Thyroid gland (tissue), 4 donors: ENCODE measurements at places on chromosomes 2 and 18. TPM values are rescaled to one million over a fixed set of nuclear protein-coding genes. Genes with fewer than 3 reads are reported as not detected.

ZNF385B gene
- total RNA-seq: 1.3 TPM

KHK gene
- 0.44 TPM for total RNA-seq

NTSR2 gene
- not detected for total RNA-seq

SDC1 gene
- 24.5 TPM for total RNA-seq

SNORC gene
- total RNA-seq: 1.9 TPM

STRN gene
- total RNA-seq: 14.9 TPM

CIB4 gene
- total RNA-seq: not detected

UGT1A8 gene
- not detected for total RNA-seq

CSRNP3 gene
- 10.7 TPM for total RNA-seq

FAM228A gene
- total RNA-seq: 2.0 TPM

SCYGR4 gene
- total RNA-seq: not detected

TMEM214 gene
- total RNA-seq: 93.8 TPM

REG3G gene
- not detected for total RNA-seq

NEU2 gene
- not detected for total RNA-seq

ACVR1C gene
- total RNA-seq: 0.93 TPM

GALNT3 gene
- 63.4 TPM for total RNA-seq

DES gene
- total RNA-seq: 28.5 TPM

CD8B gene
- total RNA-seq: 3.5 TPM

TEKT4 gene
- 0.88 TPM for total RNA-seq

MYO1B gene
- 16.9 TPM for total RNA-seq

ABCB11 gene
- under 0.01 TPM for total RNA-seq

PRKCE gene
- total RNA-seq: 13.5 TPM

IL36B gene
- not detected for total RNA-seq

PRSS56 gene
- not detected for total RNA-seq

LIPG gene
- total RNA-seq: 555 TPM

RNF181 gene
- total RNA-seq: 202 TPM

NCKAP5 gene
- 1.2 TPM for total RNA-seq

HRH4 gene
- not detected for total RNA-seq

MAB21L4 gene
- not detected for total RNA-seq

TNFAIP6 gene
- total RNA-seq: 1.1 TPM

MEP1B gene
- not detected for total RNA-seq

MROH2A gene
- total RNA-seq: 20.4 TPM

AMMECR1L gene
- 13.4 TPM for total RNA-seq

SLC9A2 gene
- total RNA-seq: 1.3 TPM

CRYBA2 gene
- not detected for total RNA-seq

TIMM21 gene
- total RNA-seq: 47.0 TPM

UGT1A6 gene
- 6.2 TPM for total RNA-seq

LYPD1 gene
- 1.9 TPM for total RNA-seq

PFN4 gene
- total RNA-seq: 2.0 TPM

STEAP3 gene
- 7.4 TPM for total RNA-seq

UGT1A10 gene
- total RNA-seq: not detected

ORMDL1 gene
- total RNA-seq: 73.1 TPM

MAP2 gene
- 73.8 TPM for total RNA-seq

SH3BP4 gene
- 40.3 TPM for total RNA-seq

GLI2 gene
- total RNA-seq: 1.1 TPM

NPPC gene
- not detected for total RNA-seq

CD8B2 gene
- total RNA-seq: not detected

RIOK3 gene
- 74.6 TPM for total RNA-seq

SERPINB5 gene
- not detected for total RNA-seq

AQP12A gene
- not detected for total RNA-seq

PSMA8 gene
- total RNA-seq: not detected
